Activated CD4-positive, alpha-beta T cell treated with anti-CD3 and anti-CD28 coated beads, Interleukin-2, amount 10 ng/mL, durations not matched to agents 7 days and 5 days (primary cell): ENCODE measurements at places on chromosomes 2 and 18. TPM values are rescaled to one million over a fixed set of nuclear protein-coding genes. Genes with fewer than 3 reads are reported as not detected.
A peak's percentile ranks its signal among the peaks of the same experiment; 100 is the strongest.

The MAP3K20 gene
- 14.5 TPM for total RNA-seq

The CYBRD1 gene
- total RNA-seq: 0.45 TPM

The TFPI gene
- total RNA-seq: not detected

The REG3A gene
- not detected for total RNA-seq

The STK39 gene
- total RNA-seq: 28.2 TPM

The LRRTM4 gene
- not detected for total RNA-seq

The CRYBA2 gene
- not detected for total RNA-seq

- peak; percentile 67 for DNase-seq
Observed at GRCh38 chr2:113692698-113693428, 63.6 kb downstream of the SLC35F5 start.

DNA sequence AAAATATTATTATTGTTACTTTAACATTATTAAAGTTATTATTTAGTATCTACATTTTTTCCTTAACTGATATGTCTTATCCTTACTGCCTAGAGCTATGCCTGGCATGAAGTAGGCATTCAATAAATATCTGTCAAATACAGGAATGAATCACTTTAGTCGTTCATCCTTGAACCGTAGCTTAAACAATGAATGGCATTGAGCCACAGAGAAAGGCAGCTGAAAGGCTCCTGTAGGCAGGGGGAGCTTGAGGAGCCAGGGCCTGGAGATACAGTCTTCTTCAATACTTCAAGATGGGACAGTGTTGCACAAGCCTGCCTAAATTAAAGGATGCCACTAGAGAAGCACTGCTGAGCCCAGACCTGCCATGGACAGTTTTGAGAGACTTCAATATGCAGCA lies 22.5 kb downstream of the CYRIA start:
- DNase-seq: no peak

DNA sequence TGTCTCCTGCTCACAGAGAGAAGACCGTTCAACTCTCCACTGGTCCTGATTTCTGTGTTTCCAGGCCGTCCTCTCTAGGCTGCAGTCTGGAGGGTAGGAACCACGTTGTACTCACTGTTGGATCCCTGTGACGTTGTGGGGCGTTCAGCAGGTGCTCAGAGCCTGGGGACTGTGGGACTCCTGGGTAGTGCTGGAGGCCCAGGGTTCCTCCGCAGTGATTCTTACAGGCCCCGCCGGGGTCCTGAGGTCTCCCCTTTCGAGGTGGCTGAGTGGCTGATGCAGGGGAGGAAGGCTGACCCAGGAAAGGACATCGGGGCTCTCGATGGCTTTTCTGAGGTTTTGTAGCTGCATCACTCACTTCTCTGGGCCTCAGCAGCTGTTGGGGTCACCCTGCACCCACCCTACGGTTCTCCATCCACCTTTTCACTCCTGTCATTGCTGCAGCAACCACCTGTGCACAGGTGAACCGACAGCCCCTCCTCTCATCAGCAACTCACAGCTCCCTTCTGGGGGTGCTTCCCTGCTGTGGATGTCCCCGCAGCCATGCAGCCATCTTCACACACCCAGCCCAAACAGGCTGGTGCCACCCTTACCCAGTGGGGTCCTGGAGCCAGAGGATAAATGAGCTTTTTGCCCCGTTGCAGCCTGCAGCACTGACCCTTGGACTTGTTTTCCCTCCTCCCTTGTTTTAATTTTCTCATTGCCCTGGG lies 169.6 kb upstream of the HDAC4 start:
- DNase-seq: no peak

DNA sequence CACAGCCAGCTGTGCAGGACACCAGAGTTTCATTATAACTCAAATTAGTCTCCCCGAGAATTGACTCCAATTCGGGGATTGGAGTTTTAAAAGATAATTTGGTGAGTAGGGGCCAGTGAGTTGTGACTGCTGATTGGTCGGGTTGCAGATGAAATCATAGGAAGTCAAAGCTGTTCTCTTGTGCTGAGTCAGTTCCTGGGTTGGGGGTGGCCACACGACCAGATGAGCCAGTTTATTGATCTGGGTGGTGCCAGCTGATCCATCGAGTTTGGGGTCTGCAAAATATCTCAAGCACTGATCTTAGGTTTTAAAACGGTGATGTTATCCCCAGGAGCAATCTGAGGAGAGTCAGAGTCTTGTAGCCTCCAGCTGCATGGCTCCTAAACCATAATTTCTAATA lies 82.7 kb upstream of the SLC66A3 start:
- no peak for DNase-seq

- DNase-seq: no peak
Observed at GRCh38 chr18:35128675-35129074, 87.5 kb downstream of the MAPRE2 start.

DNA sequence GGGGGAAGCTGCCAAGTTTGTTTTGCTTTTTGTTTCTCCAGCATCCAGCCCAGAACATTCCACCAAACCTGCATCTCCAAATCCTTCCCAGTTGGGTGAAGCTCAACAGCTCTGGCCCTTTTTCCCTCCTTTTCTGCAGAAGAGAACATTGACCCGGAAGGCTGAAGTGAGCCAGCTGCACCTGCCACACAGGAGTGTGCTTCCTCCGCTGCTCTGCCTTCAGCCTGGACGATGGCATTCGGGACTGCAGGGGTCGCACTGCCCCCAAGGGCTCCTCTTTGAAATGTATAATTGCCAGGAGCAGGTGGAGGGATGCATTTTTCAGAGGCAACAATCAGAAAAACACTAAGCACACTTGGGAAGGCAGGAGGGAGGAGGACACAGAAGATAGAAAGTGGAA lies 41.8 kb downstream of the ST8SIA5 start:
- DNase-seq: no peak

DNA sequence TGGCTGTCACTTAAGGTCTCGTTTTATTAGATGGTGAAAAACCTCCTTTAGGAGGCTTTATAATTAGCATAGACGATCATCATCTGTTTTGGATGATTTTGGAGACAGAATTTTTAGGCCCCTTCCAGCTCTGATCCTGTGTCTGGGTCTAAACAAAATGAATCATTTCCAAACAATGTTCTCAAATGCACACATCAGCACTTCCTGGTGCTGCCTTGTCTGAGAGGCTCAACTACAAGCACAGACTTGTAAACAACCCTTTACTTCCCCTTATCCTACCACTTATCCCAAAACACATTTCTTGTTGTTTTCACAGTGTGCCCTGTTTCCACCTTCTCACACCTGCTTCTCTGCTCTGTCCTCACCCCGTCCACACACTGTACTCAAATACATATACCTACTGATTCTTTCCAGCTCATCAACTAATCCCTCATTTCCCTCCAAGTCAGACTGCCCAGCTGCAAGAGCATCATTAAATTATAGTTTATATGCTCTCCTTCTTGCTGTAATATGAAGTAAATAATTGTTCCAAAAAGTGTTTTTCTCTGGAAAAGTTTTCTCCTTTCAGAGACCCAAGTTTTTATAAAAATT lies 71.2 kb upstream of the COL3A1 start:
- no peak for DNase-seq

GRCh38 chr2:100383306-100383705 lies 34.2 kb downstream of the CHST10 start:
- DNase-seq: no peak

- peak; percentile 43 for DNase-seq
Observed at GRCh38 chr2:128317181-128317898, 1.3 kb downstream of the HS6ST1 start.

DNA sequence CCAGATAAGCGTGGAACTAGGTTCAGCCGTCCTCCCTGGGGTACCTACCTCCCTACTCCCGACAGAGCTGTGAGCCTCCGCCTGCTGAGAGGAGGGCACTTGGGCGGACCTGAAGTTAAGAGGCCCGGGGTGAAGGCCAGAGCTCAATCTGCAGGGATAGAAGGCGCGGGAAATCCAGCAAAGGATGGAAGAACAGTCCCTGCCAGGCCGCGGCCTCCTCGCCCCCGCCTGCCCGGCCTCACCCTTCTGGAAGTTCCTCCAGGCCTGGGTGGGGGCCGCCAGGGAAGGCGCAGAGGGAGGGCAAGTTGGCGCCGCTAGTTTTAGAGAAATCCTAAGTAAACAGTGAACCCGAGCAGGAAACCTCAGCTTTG lies 13.0 kb downstream of the EN1 start:
- DNase-seq: no peak

DNA sequence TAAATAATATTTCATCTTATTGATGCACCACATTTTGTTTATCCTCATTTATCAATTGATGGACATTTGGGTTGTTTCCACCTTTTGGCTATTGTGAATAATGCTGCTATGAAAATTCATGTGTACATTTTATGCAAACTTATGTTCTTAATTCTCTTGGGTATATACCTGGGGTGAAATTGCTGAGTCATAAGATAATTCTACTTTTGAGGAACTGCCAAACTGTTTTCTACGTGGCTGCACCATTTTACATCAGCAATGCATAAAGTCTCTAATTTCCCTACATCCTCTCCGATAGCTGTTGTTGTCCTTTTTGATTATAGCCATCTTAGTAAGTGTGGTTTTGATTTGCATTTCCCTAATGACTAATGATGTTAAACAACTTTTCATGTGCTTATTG lies 116.5 kb upstream of the DLX2 start:
- DNase-seq: no peak

DNA sequence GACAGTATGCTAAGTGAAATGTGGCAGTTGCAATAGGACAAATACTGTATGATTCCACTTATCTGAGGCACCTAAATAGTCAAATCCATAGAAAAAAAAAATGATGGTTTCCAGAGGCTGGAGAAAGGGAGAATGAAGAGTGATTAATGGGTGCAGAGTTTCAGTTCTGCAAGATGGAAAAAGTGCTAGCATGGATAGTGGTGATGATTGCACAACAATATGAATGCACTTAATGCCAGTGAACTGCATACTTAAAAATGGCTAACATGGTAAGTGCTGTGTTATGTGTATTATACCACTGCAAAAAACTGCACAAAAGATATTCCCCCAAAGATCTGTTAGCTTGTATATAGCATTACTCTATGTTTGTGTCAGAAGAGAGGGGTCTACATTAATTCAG lies 185.4 kb downstream of the INHBB start:
- no peak for DNase-seq

DNA sequence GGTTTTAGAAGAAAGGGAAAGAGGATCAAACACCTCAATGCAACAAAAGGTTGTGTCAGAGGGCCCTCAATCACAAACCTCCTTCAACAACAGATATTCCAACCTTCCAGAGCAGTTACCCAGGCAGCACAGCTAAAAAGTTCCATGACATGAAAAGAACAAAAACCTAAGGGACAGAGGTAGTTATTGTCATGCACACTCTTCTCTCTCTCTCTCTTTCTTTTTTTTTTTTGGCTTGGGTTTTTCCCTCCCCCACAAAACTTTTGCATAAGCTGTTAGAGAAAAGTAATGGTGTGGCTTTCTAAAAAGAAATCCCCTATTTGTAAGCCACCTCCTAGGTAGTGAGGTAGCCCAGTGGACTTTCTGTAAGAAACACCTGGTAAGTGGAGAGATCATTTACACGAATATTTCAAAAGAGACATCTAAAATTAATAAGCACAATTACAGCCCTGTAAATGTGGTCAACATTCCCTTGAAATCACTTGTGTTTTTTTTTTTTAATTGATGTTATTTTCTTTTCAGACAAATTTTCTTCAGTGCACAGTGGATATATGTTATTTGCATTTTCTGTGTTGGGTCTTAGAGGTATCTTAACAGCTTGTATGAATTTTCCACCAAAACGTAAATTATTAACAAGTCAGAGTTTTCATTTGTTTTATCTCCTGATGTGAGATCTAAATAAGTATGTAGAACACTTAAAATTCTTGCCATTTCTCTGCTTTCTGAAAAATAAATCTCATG lies 48.4 kb downstream of the ZEB2 start:
- no peak for DNase-seq

GRCh38 chr18:38940863-38941531 lies 1375.4 kb upstream of the CELF4 start:
- DNase-seq: peak; percentile 52

GRCh38 chr2:238584617-238585016 lies 157.9 kb downstream of the ASB1 start:
- no peak for DNase-seq

DNA sequence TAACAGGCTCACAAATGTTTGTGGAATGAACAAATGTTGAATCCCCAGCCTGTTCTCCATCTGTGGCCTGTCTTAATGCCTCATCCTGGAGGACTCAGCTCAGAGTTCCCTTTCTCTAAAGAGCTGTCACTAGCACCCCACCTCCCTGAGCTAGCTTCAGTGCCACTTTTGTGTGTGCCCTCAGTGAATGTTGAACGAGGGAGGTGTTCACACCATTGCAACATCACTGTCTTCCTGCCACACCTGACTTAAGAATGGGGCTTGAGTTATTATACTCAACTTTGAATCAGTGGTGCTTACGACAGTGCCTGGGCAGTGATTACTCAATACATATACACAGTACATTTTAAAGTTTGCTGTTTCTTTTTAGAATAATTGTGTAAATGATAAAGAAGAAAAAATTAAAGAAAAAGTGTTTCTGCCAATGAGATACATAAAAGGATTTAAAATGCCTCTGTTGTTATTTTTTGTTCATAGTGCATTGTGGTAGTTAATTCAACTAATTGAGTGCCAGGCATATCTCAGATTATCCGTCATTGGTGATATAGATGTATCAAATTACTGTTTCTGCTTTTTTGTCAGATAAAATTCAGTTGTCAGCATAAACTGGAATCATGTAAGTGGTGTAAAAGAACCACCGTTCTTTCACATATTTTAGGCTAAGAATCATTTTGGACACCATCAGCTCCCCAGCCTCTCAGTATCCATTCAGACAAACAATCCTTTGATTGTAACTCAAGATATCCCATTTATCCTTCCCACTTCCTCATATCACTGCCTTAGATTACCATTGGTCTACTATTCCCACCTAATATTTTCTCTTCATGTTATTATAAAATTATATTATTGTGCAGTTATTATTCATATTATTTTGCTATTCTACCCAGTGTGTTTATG lies 304.7 kb downstream of the PTPRM start:
- no peak for DNase-seq

DNA sequence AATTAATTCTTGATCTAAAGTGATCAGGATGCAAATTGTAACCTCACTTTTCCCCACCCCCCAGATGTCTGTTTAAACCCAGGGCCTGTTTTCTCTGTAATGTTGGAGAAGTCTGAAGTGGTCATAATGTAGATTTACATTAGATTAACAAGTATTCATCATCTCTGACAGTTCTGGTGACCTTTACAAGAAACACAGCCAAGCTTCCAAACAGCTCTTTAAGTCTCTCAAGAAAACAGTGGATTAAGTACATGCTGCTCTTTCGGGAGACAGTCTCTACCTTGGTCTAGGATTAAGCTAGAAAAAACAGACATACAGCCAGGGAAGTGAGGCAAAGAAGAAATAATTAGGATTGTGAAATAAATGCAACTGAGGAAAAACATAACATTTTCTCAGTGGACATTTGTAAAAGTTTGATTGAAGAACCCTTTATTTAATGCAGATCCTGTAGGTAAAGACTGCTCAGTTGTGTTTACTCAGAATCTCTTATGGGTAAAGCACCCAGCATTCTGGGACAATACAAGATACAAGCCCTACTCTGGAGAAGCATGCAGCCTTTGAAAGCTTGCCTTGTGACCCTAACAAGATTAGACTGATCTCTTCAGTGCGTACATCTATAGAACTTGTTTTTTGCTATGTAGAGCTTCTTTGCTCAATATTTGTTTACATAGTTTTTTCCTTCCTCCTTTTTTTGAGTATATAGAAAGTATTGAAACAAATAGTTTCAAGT lies 203.9 kb downstream of the PHLPP1 start:
- DNase-seq: no peak
